GM12865 (cell line): ENCODE measurements at places on chromosomes 11 and 22.

DNA sequence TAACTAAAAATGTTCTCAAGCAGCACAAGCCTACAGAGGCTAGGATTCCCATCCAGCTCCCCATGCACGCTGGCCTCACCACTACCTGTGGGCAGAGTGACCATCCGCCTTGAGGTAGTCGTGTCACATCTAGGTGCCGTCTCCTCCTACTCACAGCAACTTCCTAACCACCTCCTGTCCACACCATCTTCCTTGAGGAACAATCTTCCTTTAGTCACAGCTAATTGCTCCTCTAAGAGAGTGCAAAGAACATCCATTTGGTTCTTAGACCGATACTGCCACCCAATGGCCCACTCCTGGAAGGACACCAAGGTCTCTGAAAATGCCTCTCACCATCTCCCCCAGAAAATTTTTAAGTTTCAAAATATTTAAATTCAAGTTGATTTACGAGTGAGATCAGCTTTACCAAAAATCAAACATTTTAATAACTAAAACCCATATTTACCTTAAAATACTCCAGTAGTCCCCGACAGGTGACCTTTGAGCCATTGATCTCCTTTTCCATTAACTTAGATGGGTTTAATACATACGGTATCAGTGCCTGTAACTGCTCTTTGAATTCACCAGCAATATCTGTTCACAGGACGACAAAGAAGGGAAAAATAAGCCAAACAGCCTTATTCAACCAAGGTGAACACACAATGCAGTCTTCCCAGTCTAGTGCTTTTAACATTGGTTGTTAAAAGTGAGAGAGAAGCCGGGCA lies 21.7 kb upstream of the PLAAT3 start:
- peak; percentile 73 for DNase-seq

GRCh38 chr11:12483604-12484003 lies 106.2 kb downstream of the PARVA start:
- no peak for DNase-seq

- DNase-seq, result no peak
These were observed 7.8 kb upstream of the MMP3 start for GRCh38 chr11:102850973-102851745.

DNA sequence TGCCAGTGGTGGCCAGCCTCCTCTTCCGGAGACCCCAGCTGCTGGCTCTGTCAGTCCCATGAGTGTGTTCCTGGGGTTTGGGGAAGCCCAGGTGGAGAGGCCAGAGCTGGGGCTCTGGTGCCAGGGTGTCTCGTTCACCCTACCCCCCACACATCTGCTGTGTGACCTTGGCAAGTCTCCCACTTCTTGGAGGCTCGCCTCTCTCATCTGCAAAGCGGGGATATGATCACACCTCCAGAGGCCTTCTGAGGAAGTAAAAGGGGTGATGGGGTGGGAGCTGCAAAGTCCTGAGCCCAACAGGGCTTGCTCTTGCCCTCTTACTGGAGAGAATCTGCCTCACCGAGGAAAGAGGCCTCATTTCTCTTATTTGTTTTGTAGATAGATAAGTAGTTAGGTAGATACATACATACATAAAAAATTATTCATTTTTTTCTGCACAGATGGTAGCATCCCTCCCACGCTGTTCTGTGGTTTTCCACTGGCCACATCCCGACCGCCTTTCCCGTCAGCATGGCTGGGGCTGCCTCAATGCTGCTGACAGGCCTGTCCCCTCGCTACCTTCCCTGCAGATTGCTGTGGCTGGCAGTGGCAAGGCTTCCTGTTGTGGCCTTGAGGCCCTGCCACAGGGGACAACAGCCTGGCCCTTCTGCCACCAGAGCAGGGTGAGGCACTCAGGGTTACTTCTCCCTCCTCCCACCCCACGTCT lies 23.9 kb downstream of the MYO7A start:
- DNase-seq, result no peak

DNA sequence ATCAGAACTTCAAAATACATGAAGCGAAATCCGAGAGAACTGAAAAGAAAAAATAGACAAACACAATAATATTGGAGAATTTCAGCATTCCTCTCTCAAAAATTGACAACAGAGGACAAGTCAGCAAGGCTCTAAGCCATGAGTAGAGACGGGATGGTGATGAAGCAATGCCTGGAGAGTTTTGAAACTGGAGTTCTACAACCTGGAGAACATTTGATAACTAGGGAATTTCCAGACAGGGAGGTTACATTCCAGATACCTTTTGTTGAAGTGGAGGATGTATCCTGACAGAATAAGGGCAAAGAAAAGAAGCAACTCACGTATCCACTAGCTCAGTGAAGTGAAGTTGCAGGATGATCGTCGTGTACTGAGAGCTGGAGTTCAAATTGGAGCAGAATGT lies 291.4 kb downstream of the CTTN start:
- DNase-seq, result no peak

GRCh38 chr22:35328472-35328885 lies 28.8 kb downstream of the TOM1 start:
- no peak for DNase-seq

DNA sequence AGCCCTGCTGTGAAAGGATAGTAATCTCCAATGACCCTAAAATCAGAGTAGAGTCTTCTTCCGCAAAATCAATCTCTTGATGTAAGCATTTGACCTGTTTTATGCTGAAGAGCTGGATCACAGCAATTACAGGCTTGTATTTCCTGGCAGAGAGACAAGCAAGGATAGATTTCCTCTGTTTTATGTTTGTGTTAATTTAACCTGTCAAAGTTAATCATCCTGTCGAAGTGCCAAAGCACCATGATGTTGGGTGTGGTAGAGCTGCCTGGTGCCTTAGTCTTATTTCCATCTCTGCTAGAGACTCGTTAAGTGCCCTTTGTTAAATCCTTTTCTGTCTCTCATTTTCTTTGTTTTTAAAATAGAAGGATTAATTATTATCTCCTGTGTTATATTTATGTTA lies 248.1 kb downstream of the CNTN5 start:
- DNase-seq, result no peak

GRCh38 chr11:76265771-76266241 lies 59.5 kb upstream of the WNT11 start:
- no peak for DNase-seq

GRCh38 chr22:46588279-46589140 lies 31.7 kb upstream of the GRAMD4 start:
- DNase-seq, result no peak

GRCh38 chr22:20036535-20037392 lies 15.9 kb downstream of the TANGO2 start:
- no peak for DNase-seq

GRCh38 chr11:48066881-48067800 lies 86.8 kb downstream of the PTPRJ start:
- DNase-seq, result no peak

- no peak for DNase-seq
These were observed 46.8 kb downstream of the ATXN10 start for GRCh38 chr22:45718391-45718790.

DNA sequence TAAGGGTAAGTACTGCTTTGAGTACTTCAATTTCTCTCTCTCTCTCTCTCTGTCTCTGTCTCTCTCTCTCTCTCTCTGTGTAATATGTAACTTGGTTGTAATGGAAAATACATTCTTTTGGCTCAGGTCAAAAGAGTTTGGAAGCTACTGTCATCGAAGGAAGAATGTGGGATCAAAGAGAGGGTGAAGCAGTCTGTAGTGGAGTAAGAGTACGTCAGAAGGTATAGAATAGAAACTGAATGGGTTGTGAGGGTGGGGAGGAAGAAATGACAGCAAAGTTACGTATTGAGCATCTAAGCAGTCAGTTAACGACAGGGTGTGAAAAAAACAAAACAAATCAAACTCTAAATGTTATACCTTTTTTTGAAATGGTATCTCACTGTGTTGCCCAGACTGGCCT lies 10.0 kb downstream of the NCAM1 start:
- no peak for DNase-seq

GRCh38 chr11:46947399-46948077 lies 11.0 kb downstream of the CSTPP1 start:
- DNase-seq, result no peak

- DNase-seq, result no peak
These were observed 1169.3 kb downstream of the LRRC4C start for GRCh38 chr11:40290171-40290631.

DNA sequence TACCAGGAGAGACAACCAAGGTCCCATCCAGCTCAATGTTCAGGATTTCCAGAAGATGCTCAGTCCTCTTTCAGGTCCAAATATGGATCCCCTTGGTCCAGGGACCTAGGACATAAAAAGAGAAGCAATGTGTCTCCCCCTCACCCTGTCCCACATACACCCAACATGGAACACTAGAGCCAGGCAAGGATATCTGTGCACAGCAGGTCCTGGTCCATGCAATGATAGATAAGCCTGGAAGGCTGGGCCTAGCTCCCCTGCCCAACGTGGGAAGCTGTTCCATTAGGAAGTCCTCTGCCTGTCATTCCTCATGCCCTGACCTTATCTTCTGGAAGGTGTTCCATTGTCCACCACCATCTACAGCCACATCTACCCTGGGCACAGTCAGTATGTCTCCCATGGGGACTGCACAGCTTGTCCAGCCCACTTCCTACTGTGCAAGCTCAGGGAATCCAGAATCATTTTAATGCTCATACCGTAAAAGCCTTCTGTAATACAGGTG lies 1434.8 kb downstream of the TBC1D22A start:
- no peak for DNase-seq

DNA sequence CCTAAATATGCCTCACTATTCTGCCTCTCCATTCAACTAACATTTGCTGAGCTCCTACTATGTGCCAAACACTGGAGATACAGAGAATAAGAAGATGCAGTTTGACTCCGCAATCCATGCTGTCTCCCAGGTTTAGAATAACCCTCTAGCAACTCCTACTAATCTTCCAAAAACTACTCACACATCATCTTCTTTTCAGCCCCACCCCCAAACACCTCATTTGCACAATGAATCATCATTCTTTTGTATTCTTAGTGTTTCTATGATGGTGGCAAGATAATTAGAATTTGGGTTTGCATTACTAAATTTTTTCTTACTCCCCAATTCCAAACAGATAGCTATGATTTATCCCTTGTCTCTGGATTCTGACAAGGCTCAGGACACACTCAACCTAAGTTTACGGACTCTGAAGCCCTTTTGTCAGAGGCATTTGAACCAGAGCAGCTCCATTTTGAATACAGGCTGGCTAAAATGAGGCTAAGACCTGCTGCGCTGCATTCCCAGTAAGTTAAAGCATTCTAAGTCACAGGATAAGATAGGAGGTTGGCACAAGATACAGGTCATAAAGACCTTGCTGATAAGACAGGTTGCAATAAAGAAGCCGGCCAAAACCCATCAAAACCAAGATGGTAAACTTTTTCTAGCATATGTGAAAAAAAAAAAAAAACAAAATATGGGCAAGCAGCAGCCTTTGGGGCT lies 1038.9 kb downstream of the DLG2 start:
- DNase-seq, result no peak
